Fibroblast of upper back skin (primary cell): ENCODE measurements at places on chromosomes 12 and 14.

GRCh38 chr14:99676657-99677056 lies 7.4 kb upstream of the CYP46A1 start:
- DNase-seq, result no peak

DNA sequence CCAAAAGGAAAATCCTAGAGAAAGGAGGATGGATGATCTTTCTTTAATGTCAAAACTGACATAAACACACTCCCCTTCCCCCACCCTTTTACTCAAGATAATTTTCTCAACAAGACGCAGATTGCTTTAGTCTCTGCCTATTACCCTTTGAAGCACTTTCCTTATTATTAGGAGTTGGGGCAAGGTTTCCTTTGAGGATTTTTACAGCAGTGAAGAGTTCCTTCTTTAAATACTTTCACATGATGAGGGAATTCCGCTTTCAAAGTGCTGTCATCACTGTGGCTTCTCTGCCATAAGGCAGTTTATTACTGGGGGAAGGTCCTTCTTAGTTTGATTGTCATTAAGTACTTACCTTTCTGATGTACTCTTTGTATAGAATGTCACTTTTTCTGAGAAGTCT lies 172.1 kb downstream of the MSRB3 start:
- peak; percentile 31 for DNase-seq

DNA sequence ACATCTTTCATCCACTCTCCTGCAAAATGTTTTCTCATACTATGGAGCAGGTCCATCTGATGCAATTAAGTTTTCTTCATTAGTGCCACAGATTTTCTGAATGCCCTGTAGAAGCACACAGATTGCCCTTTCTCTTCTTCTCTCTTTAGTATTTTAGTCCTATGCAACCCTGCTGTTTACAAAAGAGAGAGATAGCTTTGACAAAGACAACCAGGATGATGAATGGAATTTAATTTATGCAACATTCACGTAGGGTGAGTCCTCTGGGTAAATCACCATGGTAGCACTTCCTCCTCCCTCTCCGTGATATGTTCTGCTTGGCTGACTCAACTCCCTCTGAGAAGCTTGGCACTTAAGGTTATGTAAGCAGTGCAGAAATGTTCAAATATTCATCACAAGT lies 400.9 kb upstream of the PDE3A start:
- DNase-seq, result peak; percentile 93

- DNase-seq, result no peak
Observed at GRCh38 chr14:64554556-64554955, 4.8 kb downstream of the PPP1R36 start.
